Cardiac septum (tissue), 1 donor: ENCODE measurements at places on chromosomes 2 and 18. TPM values are rescaled to one million over a fixed set of nuclear protein-coding genes. Genes with fewer than 3 reads are reported as not detected.

GRCh38 chr2:221203856-221204255 lies 368.2 kb downstream of the EPHA4 start:
- no peak for DNase-seq

- DNase-seq: no peak
Observed at GRCh38 chr2:45813003-45813941, 161.8 kb downstream of the PRKCE start.

- no peak for DNase-seq
Observed at GRCh38 chr2:238684362-238685326, 163.2 kb upstream of the TWIST2 start.

The CSRNP3 gene
- 2.9 TPM for total RNA-seq

The SLC9A4 gene
- total RNA-seq: not detected

The RNF138 gene
- 8.6 TPM for total RNA-seq

The AKAIN1 gene
- total RNA-seq: not detected
